Activated T-cell treated with anti-CD3 and anti-CD28 coated beads for 1 hour (primary cell): ENCODE measurements at places on chromosomes 5 and 9.

DNA sequence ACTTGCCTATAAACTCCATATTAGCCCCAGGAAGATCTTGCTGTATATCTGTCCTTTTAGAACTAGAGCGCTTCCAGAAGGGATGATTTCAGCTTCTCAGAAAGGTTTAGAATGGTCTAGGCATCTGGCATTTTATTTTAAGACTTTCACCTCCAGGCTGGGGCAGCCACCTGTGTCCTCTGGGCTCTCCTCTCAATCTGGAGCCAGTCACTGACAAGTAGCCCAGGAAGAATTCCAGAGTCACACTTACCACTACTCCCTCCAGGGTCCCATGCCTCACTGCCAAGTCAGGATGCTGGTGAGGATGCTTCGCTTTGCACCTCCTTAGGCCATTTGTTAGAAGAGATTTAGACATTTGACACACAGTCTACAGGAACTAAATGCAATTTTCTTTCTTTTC lies 20.8 kb downstream of the B4GALT1 start:
- no peak for DNase-seq

DNA sequence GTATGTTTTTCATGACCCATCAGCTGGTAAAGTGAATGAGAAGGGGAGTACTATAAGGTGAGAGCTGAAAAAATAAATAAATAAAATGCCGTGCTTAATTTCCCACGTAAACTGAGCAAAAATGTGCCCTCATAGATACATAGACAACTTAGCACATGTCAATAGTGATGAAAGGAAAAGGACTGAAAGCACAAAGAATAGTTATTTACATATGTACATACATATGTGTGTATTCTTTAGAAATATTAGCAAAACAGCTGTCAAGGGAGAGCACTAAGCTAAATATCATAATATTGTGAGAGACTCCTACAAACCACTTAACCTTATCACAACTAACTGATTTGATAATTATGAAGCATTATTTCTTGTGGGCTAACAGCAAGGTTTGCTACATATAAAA lies 213.6 kb upstream of the FTMT start:
- no peak for DNase-seq

DNA sequence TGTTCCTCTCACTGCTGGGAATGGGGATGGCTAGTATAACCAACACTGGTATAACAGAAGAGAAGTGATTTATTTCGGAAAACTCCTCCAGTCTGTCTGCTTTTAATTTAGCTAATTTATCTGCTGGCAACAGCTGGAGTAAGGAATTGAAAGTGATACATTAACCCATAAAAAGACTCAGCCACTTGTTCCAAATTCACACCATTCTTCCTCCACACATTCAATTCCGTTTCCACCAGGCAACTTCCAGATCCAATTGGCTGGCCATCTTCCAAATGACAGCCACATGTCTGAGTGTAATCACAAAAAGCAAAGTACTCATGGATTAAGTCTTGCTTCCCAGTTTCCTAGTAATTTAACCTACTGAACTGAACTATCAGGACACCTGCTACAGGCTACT lies 77.1 kb upstream of the RETREG1 start:
- no peak for DNase-seq

DNA sequence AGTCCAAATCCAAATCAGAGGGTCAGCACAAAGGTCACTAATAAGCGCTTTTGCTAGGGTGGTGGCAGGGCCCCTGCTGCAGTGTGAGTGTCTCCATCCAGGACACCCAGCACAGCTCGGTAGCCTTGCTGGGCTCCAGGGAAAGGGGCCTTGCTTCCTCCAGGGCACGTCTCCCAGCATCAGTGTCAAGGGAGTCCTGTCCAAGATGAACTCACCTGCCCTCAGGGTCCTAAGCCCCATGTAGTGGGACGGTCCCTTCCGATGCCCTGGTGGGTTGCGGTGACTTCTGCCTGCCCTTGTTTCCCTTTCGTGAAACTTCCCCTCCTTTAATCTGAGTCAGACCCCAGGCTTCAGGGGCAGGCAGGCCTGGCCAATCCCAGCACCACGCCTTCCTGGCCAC lies 101.7 kb downstream of the ZNF354C start:
- DNase-seq: no peak

DNA sequence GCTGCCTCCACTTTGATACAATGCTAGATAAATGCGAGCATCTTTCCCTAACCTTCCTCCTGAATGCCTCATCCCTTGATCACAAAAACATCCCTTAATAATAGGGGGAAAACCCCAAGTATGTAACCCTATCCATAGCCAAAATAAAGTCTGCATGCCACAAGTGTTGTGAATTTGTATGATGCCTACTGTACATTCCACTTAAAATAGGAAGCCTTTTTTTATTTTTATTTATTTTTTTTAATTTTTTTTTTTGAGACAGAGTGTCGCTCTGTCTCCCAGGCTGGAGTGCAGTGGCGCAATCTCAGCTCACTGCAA lies 207.0 kb downstream of the AOPEP start:
- no peak for DNase-seq
